ENCODE measurements at places on chromosomes 1 and 21.

GRCh38 chr1:99590578-99591209, 55.2 kb upstream of the PALMD start:
- no peak for DNase-seq

- DNase-seq = no peak
Measured at GRCh38 chr1:29343908-29344307, 107.6 kb downstream of the PTPRU start.

- DNase-seq = no peak
Measured at GRCh38 chr1:33973799-33974545, 110.1 kb downstream of the HMGB4 start.

- DNase-seq = no peak
Measured at GRCh38 chr1:24917327-24918074, 12.6 kb downstream of the RUNX3 start.

DNA sequence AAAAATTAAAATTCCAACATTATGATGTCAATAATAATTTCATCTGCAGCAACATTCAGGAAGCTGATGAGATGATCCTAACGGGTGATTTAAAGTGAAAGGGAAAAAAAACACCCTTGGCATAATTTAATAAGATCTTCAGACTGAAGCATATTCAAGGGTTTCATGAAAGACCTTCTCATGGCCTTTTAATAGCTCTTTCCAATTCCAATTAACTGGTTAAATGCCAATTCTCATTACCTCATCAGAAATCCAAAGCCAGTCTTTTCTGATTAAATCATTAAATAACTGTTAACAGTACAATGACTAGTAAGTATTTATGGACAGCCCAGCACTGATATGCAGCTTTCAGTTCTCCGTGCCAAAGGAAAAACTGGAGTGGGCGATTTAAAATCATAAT, 407.5 kb downstream of the SMYD3 start:
- no peak for DNase-seq

DNA sequence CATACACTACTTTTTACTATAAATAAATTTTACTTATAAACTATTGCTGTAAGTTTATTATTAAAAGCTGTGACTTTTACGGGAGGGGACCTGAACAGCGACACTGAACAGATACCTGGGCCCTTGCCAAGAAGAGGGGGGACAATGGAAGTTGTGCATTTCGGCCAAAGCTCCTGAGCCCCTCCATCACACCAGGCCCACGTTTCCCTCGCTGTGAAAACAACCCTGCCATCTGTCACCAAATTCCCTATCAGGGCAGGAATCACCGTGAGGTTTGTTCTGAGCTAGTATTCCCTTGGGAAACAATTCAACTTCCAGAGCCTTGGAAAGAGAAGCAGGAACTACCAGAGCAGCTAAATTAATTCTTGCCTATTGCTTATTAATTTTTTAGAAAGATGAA, 37.0 kb downstream of the VTCN1 start:
- DNase-seq = no peak

DNA sequence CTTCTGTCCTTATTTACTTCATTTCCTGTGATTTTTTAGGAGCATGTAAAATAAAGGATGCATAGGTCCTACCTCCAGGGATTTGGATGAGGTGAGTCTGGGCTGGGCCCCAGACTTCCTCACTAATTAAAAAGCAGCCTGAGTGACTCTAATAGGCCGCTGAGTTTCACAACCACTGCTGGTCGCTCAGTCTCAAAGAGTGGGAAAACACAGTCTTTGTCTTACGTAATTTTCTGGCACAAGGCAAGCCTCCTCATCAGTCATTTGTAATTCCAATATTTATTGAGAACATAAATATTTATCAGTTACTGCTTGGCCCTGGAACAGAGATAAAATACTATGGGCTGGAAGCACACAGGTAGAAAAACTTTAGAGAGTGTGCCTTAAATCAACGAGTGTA, 195.4 kb upstream of the RUNX1 start:
- DNase-seq = no peak

DNA sequence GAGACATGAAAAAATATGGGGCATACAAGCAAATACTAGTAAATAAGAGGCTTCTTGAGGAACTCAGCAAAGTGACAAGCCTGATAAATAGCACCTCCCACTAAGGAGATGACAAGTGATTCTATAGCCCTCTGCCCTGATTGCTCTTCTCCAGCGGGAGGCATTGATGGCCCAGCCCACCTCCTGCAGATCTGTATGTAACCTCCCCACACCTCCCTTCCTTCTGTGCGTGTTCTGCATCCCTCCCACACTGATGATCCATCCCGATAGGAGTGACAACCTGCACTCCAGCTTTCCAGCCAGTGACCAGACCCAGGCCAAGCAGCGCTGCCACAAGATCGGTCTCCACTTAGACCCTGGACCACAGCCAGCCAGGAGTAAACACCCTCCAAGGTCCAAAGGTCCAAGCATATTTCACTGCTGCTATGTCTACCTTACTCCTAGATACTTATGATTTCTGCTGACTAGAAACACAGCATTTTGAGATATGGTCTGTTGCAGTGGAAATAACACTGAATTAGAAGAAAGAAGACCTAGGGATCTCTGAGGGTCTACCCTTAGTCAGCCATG, 176.1 kb downstream of the BRINP2 start:
- DNase-seq = no peak

DNA sequence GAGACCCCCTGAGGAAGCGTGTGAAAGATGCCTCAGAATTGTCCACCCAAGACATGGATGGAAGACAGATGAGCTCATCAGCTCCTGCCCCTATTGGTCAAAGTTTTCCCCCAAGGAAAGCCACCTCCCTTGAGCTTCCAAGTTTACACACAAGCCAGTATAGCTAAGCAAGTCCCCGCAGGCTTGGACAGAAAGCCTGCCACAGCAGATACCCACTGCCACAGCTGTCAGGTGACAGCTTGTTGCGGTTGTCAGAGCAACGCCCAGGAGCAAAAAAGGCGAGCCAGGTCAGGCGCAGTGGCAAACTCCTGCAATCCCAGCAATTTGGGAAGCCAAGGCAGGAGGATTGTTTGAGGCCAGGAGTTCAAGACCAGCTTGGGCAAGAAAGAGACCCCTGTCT, 60.9 kb upstream of the IFNAR2 start:
- no peak for DNase-seq

DNA sequence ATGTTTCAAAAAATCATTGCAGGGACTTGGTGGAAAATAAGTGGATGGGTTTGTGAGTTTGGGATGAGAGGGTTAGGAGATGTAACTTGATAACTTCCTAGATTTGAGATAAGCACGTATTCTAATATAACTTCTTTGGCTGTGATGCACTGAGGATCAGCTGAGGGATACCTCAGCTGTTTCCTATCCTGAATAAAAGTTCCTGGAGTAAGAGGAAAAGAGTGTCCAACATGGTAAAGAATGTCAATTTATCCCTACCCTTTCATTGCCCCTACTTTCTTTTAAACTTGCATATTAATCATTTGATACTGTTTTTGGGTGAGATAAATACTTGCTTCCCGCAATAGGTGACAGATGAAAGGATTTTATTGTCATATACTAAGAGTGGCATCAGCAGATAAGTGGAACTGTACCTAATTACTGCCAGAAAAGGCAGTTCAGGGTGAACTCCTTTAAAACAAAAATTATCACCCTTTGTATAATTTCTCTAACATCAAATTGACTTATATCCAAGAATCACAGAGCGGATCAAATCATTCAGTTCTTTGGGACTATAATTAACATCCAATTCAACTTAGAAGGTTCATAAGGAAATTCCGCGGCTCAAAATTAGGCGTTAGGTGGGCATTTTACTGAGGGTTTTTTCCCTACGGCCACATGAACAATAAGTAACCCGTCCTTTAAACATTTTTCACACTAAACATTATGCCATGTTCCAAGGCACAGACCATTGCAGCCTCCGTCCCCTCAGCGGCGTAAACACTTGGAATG, 1.4 kb upstream of the SUCO start:
- DNase-seq = no peak

DNA sequence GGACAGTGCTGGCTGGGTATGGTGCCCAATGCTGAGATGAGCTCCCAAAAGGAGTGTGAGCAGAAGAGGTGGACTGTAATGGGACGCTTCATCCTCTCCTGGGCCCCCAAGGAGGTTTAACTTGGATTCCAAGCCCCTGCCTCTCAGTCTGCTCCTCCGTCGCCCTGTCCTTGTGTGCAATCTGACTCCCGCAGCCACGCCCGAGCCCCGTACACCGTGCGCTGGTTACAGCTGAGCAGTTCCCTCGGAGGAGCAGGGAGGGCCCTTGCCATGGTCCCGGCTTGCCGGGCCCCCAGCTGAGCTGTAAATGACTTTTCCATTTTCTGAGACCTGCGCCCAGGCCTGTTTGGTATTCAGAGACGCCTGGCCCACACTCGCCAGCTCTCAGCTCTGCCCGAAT, 53.7 kb downstream of the PAX7 start:
- no peak for DNase-seq

DNA sequence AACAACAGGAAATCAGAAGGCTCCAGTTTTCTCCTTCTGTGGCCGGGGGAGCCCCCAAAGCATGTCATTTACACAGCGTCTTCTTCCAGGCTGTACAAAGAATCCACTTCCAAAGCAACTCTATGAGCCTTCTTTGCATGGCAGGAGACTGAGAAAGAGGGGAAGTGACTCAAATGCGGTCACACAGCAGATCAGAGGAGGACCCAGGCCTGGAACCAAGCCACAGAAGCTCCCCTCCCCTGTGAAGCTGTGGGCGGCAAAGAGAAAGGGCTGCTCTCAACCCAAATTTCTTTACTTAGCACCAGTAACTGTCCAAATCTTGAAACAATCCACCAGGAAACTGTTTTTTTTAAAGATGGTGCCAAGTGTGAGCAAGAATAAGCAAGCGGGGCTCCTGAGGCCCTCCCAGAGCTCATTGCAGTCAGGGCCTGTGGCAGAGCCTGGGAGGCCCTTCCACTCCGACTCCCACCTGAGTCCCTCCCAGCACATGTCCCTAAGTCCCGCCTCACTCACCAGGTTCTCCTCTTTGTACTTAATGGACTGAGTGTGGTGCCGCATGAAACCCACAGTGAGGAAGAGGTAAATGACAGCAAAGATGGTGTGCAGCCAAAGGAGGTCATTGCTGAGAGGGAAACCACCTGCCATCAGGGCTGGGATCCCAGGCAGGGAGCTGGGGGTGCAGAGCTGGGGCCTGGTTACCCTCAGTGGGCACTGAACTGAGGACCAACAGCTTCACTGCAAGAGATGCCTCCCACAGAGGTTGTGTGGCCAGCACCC, 15.9 kb downstream of the TMEM63A start:
- DNase-seq = peak; percentile 78

GRCh38 chr21:43196826-43197225, 28.0 kb downstream of the CRYAA start:
- DNase-seq = no peak

DNA sequence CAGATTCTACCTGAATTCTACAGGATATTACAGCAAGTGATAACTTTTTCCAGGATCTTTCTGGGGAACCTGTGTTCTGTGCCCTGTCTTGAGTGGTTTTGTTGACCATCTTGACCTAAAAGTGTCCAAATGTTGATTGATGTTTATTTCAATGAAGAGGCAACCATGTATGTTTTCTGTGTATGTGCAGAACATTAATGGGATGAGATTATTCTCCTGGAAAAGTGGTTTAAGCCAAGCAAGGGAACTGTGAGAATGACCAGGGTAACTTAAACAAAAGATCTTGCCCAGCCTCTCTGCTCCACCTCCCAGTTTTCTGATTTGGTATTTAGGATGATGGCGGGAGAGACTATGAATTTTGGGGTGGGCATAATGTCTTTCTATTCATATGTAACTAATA, 1.0 kb upstream of the SAMD13 start:
- no peak for DNase-seq

- DNase-seq = no peak
Measured at GRCh38 chr1:92877081-92877711, 45.4 kb downstream of the RPL5 start.

GRCh38 chr1:27366113-27366410, 699 bp downstream of the MAP3K6 start:
- peak; percentile 50 for DNase-seq

DNA sequence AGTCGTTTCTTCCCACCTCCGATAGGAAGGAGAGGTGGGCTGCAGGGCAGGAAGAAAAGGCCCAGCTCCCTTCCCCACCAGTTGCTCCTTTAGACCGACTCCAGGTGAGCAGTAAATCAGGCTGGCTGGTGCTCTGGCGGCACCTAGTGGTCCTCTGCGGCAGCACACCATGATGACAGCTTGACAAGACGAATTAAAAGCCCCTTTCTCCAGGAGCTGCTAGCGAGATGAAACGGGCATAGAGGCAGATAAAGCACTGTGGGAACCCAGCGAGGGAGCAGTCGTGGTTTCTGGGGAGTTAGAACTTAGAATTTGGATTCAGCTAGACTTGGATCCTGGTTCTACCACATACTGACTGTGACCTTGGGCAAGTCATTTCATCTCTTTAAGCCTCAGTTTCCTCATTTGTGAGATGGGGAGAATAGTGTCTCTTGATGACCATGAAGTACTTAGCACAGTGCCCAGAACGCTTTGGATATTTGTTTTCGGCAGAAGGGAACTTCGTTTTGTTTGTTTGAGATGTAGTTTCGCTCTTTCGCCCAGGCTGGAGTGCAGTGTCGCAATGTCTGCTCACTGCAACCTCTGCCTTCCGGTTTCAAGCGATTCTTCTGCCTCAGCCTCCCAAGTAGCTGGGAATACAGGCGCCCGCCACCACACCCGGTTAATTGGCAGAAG, 21.8 kb upstream of the COL9A2 start:
- DNase-seq = peak; percentile 83

GRCh38 chr1:151612501-151613281, 841 bp downstream of the SNX27 start:
- peak; percentile 16 for DNase-seq

DNA sequence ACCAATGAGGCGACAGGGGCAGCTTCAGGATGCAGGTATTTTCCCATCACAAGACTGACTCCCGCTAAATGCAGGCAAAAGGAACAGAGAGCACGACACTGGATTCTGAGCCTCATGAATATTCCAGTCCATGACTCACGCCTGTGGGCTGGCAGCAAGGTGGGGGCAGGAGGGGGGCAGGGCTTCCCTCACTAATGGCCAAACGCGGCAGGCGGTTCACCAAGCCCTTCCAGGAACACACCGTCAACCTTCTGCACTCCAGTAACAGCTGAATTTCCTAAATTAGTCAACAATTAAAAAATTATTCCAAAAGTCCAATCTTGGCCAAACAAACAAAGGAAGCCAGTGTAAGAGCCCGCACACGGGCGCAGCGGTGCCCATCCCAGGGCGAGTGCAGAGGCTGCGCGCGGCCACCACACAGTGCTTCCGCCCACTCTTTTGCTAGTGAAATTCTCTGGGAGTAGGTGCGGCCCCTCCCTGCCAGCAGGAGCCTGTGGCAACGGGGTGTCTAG, 12.5 kb upstream of the GPR153 start:
- no peak for DNase-seq

GRCh38 chr1:199616947-199617346, 410.6 kb upstream of the NR5A2 start:
- no peak for DNase-seq

DNA sequence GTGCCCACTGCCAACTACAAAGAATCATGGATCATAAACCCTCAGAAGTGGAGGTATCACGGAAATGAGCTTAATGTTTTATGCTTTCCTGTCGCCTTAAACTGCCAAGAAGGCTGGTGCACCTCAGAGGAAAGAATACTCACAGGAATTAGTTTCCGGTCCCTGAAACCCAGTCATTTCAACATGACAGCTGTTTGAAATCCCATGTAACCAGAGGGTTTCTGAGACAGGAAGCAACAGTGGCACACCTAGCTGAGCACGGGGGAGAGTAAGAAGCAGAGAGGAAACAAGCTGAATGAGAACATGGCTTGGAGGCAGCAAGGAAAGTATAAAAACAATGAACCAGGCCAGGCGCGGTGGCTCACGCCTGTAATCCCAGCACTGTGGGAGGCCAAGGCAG, 3.9 kb downstream of the JAK1 start:
- DNase-seq = peak; percentile 43
